ENCODE measurements at places on chromosomes 1 and 21.

- no peak for DNase-seq
Observed at GRCh38 chr1:19369396-19370090, 57.4 kb downstream of the SLC66A1 start.

- DNase-seq: no peak
Observed at GRCh38 chr1:205541161-205541886, 36.9 kb downstream of the CDK18 start.

DNA sequence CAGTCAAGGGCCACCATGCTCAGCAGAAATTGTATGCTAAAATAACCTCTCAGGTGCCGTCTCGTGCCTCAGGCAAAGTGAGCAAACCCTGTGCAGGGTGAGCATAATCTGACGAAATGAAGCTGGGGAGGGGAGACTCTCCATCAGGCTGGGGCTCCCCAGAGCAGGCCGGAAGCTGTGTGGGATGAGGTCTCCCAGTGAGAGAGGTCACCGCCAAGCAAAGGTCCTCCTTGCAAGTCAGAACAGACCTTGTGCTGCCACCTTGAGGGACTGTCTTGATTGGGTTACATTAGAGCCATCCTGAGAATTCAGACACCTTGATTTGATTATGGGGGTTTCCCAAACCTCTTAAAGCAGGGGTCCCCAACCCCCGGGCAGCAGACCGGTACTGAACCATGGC, 64.2 kb downstream of the ZNF684 start:
- DNase-seq: no peak

GRCh38 chr1:94068096-94068998, 52.6 kb downstream of the ABCA4 start:
- DNase-seq: no peak

Measured in suppressor macrophage (primary cell).